Omental fat pad (tissue), 4 donors: ENCODE measurements at places on chromosomes 16 and 17.

- DNase-seq, result no peak
Observed at GRCh38 chr17:36459045-36459444, 27.4 kb upstream of the ZNHIT3 start.

GRCh38 chr17:34291721-34292348 is 6.3 kb downstream of the CCL11 start:
- no peak for DNase-seq

DNA sequence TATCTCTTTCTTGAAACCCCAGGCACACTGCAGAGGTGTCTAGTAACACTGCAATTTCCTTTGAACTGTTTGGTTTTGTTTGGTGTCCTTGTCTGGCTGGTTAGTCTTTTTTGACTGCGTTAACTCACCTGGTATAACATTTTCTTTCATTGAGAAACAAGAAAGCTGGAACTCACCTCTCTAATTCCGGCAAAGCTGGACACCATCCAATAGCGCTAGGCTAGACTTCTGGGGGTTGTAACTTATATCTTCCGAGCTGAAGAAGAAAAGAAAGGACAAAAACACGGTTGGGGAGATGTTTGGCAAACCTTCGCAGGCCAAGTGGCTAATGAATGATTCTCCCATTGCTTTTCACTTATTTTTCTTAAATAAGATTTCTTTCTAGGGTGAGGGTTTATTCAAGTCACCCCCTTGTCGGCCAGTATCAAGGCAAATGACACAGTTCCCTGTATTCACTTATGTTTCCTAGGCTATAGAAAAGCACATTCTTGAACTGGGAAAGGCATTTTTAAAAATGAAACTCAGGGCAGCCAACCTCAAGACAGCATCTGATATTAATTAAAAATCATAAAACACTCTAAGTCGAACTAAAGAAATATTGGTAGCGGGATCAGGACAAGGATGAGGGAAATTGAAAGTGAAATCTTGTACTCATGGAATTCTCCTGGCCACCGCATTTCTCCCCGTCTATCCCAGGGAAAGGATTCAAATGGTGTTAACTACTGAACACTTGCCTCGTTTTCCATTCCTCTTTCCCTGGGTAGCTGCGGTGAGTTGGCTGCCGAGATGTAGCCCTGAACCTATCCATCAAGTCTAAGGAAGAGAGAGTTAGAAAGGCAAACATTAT is 95.9 kb upstream of the ZFHX3 start:
- no peak for DNase-seq

DNA sequence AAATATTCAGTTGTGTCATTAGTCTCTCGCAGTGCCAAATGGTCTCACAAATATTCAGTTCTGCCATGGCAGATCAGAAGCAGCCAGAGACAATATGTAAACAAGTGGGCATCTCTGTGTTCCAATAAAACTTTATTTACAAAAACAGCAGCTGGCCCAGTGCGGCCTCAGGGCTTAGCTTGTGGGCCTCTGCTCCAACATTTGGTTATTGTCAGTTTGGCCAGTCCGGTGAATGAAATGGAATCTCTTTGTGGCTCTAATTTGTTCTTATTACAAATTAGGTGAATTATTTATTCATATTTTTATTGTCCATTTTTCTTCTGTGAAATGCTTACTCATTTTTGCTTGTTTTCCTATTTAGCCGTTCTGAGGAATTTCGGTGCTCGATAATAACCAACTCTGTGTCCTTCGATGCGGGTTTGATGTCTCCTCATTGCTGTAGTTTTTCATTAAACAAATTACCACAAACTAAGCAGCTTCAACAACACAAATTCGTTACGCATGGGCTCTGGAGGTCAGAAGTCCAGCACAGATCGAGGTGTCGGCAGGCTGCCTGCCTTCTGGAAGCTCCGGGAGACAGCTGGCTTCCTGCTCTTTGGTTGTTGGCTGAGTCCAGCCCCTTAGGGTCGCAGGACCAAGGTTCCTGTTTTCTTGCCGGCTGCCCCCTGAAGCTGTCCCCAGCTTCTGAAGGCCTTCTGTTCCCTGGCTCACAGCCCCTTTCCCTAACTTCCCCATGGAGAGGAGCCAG is 4.1 kb upstream of the SLC38A10 start:
- DNase-seq, result no peak

DNA sequence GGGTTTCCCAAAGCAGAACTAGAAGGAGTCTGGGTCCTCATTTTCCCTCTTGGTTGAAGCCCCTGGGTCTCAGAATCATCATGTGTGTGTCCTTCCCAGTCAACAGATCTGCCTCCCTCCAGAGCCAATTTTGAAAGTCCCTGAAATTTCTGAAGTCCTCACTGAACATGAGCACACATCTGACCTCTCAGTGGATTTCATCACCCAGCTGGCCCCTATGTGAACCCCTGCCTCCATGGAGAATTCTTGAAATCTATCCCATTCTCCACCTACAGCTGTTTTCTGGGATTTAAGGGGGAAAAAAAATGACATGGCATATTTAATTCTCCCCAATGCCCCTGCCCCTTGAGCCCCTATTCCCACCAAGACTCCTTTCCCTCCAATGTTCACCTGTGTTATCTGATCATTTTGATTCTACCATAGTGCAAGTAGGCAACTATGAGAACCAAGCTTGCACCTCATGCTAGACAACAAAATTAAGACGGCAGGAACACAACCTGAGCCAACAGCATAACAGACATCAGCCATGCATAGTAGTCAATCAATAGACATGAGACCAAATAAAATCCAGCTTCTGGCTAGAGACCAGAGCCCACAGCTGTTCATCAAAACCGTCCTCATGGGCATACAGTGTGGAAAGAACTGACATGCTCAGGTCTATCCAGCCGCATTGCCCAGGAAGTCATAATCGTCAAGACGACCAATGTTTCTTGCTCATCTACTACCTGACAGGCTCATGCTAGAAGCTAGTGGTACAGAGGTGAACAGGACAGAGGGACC is 14.9 kb downstream of the SOX9 start:
- DNase-seq, result no peak

DNA sequence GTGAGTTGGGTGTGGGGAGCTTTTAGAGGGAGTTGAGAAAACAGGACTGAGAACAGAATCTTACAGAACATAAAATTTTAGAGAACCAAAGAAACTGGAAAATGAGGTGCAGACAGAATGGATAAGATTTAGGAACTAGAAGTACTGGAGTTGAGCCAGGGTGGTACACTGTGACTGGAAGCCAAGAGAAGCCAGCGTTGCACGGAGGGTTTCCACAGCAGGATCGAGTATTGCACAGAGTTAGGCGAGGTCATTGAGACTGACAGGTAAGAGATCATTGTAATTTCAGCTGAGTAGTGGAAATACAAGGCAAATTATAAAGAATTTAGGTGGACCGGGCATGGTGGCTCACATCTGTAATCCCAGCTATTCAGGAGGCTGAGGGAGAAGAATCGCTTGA is 6.6 kb downstream of the GSDMA start:
- no peak for DNase-seq

GRCh38 chr16:22122239-22122638 is 29.9 kb downstream of the VWA3A start:
- no peak for DNase-seq

DNA sequence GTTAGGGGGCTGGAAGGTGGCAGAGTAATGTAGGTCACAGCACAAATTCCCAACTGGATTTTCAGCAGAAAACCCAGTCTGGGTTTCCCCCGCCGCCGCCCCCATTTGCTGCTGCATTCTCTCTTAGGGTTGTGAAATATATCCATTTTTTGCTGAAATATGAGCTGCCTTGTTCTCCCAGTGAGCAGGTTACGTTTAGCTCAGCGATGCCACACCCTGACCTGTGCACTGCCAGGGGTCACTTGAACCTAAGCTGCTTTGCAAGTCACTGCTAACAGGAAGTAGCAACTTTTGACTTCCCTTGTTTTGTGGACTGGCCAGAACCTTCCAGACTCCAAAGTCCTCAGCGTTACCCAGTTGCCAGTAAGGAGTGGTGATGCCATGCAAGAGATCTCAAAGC is 274.1 kb downstream of the CPPED1 start:
- DNase-seq, result no peak

- no peak for DNase-seq
Observed at GRCh38 chr16:2178321-2179106, 17.9 kb downstream of the CASKIN1 start.

DNA sequence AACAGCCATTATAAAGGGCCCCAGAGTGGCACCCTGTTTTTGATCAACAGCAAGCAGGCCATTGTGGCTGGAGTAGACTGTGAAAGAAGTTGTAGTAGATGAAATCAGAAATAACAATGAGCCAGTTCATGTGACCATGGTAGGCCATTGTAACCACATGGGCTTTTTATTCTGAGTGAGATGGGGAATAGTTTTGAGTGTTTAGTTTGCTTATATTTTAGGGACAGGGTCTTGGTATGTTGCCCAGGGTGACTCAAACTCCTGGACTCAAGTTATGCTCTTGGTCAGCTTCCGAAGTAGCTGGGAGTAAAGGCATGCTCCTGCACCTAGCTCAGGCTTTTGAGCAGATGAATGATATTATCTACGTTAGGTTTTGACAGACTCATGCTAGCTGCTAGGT is 12.0 kb downstream of the CBFB start:
- DNase-seq, result no peak

- no peak for DNase-seq
Observed at GRCh38 chr17:68141050-68141449, 105.5 kb downstream of the KPNA2 start.

GRCh38 chr16:1815461-1815860 is 11.2 kb downstream of the HAGH start:
- no peak for DNase-seq

DNA sequence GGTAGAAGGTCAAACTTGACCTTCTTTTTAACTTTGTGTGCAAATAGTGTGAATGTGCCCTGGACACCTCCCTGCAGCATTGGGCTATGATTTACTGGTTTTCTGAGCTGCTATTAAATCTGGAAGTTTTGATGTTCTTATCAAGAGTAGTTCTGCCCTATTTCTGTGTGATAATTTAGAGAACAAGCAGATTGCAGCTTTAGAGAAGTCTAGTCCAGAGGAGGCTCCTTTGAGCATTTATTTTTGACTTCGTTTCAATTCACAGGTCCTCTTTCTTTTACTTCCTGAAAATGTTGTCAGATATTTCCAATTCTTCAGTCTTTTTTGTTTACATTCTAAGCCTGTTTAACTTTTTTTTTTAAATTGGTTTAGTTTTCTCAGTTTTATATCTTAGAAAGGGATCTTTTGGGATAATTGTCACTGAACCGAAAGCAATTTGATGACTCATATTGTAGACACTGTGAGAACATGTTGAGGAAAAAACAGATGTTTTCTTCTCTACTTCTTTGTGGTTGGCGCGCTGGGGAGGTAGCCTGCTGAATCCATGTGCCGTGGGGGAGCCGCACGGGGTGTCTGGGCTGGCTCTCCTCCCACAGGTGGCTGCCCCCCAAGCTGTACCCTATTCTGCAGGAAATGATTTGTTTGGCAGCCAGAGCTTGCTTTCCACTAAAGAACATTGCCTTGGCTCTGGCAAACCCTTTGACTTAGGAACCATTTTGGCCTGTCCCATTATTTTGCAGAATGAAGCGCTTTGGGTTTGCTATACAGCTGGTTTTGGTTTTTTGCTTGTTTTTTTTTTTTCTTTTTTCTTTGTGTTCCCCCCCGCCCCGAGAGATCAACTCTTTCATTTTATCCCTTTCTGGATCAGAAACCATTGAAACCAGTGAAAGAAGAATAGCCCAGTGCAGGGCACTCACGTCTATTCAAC is 53.4 kb downstream of the MFSD11 start:
- no peak for DNase-seq

DNA sequence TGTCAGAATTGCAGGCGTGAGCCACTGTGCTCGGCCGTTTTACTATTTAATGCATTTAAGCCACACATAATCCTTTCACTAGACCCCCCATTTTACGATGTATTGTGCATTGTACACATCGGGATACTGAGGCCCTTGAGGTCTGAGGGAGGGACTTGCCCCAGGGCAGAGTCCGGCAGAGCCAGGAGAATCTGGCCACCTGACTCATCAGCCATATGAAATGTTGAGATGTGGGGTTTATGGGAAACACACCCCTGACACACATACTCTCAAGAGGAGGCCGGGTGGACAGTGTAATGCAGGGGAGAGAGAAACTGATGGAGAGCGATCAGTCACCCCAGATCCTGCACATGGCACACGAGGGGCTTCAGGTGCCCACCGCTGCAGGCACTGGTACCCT is 196.6 kb downstream of the ZNF423 start:
- DNase-seq, result no peak

DNA sequence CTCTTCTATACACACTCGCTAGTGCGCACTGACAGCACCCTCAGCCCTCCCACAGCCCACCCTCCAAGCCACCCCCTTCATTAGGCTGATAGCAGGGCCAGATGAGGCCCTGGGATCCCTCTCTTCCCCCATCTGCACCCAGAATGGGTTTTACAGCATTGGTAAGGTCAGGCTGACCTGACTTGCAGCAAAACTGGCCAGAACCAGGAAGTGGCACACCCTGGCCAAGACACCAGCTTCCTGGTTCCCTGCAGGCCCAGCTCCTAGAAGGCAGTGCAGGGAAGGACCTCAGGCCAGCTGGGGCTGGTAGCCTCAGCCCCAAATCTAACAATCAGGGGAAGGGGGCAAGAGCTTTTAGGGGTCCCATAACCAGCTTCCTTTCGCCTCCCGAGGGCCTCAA is 50.0 kb upstream of the MRPS23 start:
- no peak for DNase-seq

- no peak for DNase-seq
Observed at GRCh38 chr16:81686391-81687130, 92.5 kb upstream of the PLCG2 start.

DNA sequence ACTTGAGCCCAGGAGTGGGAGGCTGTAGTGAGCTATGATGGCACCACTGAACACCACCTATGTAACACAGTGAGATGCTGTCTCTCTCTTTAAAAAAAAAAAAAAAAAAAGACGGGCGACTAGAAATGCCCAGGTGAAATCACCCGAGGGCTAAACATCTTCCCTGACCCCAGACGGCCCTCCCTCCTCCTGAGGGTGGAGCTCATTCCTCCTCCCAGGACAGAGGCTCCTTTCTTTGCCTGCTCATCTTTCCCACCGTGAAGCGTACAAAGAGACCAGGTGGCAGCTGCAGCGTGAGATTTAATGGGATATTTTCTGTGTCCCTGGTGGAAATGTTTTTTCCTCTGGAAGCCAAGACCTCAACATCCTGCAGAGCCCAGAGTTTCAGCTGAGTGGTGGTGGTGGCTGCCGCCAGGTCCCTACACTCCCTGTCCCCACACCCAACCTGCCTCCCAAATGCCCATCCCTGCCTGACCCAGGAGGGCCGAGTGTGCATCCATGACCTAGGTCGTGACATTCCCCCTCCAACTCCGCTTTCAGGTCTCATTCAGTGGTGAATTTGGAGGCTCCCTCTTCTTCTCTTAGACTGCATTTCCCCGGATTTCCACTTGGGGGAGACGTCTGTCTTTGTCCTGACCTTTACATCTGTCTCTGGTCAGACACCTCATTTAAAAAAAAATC is 14.4 kb upstream of the GPRC5B start:
- no peak for DNase-seq

GRCh38 chr17:75816693-75817092 is 27.5 kb downstream of the UNC13D start:
- DNase-seq, result no peak

GRCh38 chr16:20695024-20695423 is 2.5 kb downstream of the ACSM1 start:
- DNase-seq, result no peak

- DNase-seq, result no peak
Observed at GRCh38 chr17:71777048-71777640, 343.7 kb upstream of the SOX9 start.
